H9 (cell line): ENCODE measurements at places on chromosomes 11 and 22. TPM values are rescaled to one million over a fixed set of nuclear protein-coding genes. Genes with fewer than 3 reads are reported as not detected.

DNA sequence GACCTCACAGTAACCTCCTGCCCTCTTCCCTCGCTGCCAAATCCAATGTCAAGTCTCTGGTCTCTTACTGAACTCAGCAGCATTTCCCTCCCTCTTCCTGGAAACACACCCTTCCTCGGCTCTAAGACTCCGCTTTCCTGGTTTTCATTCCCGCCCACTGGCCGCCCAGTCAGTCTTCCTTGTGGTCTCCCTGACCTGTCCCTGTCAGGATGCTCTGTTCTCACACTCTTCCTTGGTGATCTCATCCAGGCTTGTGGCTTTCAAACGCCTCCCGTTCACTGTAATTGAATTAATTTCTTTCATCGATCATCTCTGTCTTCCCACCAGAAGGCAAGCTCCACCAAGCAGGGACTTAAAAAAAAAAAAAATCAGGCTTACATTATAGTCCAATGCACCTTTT is 33.5 kb downstream of the MYO18B start:
- DNase-seq, result peak; percentile 64

DNA sequence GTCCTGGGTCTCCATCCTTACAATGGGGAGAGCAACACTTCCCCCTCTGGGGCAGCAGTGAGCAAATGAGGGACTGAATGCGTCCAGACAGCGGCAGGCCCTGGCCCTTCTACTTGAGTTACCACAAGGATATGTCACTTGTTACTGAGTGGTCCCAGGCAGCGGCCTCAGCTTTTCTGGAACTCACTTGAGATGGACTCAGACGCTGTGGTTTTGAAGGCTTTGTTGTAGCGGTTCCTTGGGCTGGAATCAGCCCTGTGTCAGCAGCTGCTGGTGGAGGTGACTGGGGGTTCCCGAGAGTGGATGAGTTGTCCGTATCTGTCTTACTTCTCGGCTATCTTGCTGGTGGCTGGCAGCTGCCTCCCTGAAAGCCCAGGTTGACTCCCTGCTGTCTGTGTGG is 77.0 kb downstream of the MICAL2 start:
- no peak for DNase-seq

- no peak for DNase-seq
Observed at GRCh38 chr11:33262011-33262645, 4.9 kb downstream of the HIPK3 start.

- no peak for DNase-seq
Observed at GRCh38 chr22:46618667-46619066, 1.5 kb upstream of the GRAMD4 start.

The PAX6 gene
- total RNA-seq, result 0.11 TPM in 1 of 2 replicates, not detected in the other

DNA sequence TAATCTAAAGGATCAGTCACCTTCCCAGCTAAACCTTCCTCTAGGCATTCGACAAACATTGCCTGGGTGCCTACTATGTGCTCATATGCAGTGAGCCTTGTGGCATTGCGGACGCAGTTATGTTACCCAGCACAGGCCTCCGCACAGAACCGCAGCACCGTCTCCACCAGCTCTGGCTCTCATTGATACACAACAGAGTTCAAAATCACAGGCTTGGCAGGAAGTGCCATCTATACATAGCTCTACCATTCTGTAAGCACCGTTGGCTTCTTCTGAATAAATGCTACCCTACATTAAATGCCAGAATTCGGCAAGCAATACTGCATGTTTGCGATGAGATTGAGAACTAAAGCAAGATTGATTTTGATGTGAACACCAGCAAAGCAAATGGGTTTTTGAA is 31.0 kb downstream of the DSCAML1 start:
- DNase-seq, result no peak

DNA sequence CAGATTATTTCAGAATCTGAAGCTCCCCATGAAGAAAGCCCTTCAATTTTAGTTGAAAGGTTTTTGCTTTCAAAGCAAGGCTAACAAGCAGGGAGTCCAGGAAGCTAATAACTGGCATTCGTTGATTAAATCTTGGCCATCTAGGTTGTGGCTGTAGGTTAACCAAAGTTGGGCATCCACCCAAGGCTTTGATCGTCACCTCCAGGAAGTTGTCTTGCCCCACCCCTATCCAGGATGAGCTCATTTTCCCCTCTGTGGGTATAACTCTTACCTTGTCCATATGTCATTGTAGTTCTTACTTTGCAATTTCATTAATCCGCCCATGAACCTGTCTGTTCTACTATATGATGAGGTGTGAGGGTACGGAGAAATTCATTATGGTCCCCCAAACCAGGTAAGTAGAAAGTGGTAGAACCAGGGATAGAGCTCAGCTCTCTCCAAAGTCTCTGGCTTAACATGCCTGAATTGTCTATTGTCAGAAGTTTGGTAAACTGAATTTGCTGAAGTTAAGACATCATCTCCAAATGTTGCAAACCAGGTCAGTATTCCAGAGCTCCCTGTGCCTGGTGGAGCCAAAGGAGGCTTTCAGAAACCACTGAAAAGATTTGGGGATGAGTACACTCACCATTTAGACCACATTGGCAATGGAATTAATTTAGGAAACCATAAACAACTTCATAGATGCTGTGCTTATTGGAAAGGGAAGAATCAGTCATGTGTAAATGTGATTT is 97.1 kb downstream of the CD44 start:
- no peak for DNase-seq

The CRYBB2 gene
- total RNA-seq, result not detected in 2 replicates

The FAM83F gene
- total RNA-seq, result 17.4 and 19.6 TPM in 2 replicates

- peak; percentile 86 for DNase-seq
Observed at GRCh38 chr11:131246663-131247062, 123.8 kb upstream of the NTM start.

DNA sequence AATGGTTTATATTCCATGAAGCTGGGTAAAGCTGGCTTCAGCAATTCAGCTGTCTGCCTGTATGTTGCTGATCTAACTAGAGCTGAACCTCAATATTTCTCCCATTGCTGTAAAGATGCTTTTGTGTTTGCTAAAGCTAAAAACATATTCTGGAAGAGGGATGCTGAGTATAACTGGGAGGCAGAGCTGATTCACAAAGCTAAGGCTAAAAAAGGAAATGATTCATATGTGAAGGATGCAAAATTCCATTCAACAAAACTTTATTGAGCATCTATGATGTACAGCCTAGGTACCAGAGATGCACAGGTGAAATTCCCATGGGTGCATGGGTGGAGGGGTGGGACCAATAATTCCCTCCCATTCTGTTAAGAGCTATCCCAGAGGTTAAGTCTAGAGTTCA is 193.9 kb downstream of the KIF18A start:
- DNase-seq, result no peak

DNA sequence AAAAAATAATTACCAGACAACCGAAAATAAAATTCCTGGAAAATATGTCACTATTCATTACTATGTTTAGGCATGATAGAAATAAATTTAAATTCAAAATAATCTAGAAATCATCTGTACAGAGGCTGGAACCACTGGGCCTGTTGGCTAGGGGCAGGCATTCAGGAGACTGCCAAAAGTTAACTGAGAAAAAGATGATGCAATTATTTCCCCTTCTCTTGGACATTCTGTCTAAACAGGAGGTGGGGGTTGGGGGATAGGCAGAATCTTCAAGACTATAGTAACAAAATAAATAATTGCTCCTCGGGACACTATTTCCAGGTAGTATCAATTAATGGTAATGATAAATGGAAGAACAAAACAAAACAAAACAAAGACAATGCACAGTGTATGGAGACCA is 14.1 kb downstream of the BTBD10 start:
- no peak for DNase-seq

The FOLR1 gene
- total RNA-seq, result 0.92 and 1.2 TPM in 2 replicates

The DEFB108B gene
- total RNA-seq, result not detected in 2 replicates

GRCh38 chr11:71086687-71087258 is 165.6 kb downstream of the SHANK2 start:
- DNase-seq, result peak; percentile 81

DNA sequence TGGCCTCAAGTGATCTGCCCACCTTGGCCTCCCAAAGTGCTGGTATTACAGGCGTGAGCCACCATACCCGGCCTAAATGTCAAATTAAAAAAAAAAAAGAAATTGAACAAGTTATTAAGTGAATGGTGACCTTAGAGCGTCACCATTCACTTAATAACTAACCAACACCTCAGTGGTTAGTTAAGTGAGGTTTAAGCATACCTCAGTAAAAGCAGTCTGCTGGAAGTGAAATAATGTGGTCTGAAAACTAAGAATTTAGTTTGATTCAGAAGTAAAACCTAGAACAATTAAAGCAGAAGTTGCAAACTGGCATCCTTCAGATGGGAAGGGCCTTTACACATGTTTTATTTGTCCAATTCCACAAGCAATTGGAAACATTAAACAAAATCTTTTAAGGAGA is 71.5 kb downstream of the FCHSD2 start:
- DNase-seq, result no peak

GRCh38 chr11:122807731-122808477 is 30.4 kb upstream of the CRTAM start:
- no peak for DNase-seq

DNA sequence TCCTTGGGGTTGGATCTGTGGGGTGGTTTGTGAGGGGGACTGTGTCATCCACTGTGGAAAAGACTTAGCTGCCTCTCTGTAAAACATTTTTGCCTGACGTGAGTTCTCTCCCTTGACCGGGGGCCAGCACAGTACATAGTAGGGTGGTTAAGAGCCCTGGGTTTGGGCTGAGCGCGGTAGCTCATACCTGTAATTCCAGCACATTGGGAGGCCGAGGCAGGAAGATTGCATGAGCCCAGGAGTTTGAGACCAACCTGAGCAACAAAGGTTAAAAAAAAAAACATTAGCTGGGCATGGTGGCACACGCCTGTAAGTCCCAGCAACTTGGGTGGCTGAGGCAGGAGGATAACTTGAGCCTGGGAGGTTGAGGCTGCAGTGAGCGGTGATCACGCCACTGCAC is 74.7 kb upstream of the WNT7B start:
- no peak for DNase-seq

- no peak for DNase-seq
Observed at GRCh38 chr11:72190631-72191071, 1.3 kb upstream of the FOLR1 start.

The OR4P4 gene
- total RNA-seq, result not detected in 2 replicates

DNA sequence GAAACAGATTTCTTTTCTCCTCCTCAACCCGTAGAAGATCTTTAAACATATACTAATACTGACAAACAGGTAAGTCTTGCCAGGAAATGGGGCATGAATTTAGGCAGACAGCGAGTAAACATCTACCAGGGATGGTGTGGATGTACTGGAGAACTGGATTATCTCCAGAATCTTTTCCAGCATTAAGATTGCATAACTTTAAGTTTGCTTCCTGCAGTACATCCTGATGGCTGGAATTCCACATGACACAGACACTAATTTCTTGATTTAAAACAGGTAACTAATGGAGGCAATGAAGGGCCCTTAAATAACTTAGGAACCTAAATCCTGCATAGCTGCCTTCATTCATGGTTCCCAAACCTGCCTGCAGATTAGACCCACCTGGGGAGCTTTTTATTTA is 40.7 kb downstream of the JHY start:
- no peak for DNase-seq

DNA sequence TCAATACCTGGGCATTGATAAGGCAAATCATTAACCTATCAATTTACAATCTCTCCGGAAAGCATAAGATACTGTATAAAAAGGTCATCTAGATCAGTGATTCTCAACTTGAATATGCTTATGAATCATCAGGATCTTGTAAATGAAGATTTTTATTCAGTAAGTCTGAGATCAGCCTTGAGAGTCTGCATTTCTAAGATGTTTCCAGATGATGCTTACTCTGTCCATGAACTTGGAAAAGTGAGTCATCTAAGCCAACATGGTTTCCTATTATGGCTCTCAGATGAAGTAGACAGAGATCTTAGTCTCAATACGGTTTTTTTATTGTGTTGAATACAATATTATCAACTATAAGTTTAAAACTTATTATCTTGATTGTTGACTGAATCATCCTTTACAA is 226.4 kb upstream of the KIRREL3 start:
- no peak for DNase-seq

DNA sequence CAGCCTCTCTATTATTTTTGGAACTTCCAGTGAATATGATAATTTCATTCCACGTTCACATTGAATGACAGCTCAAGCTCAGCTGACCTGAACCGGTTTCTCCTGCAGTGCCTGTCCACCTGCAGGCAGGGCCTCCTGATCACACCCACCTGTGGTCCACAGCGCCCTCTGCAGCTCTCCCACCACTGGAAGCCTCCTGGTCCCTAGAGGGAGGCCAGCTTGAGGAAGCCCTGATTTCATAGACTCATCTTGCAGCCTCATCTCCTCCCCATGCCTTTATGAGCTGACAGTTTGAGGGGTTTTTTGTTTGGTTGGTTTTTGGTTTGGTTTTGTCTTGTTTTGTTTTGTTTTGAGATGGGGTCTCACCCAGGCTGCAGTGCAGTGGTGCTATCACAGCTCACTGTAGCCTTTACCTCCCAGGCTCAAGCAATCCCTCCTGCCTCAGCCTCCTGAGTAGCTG is 29.9 kb upstream of the MALAT1 start:
- peak; percentile 94 for DNase-seq

GRCh38 chr11:118052581-118053206 is 24.2 kb upstream of the TMPRSS4 start:
- no peak for DNase-seq

DNA sequence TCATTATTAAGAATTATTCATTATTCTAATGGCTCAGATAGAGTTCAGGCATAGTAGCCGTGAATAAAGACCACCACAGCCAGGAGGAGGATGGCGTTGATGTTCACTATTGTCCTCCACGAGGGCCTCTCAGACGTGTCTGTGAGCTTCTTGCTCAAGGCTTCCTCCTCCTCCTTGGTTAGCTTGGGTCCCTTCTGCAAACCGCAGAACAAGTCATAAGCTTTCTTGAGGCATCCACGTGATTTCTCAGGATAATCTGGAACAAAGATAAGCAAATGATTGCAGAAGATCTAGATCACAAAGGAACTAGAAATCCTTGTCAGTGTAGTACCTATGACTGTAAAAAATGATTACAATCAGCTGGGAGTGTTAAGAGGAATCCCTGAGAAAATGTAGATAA is 13.6 kb upstream of the RFPL2 start:
- DNase-seq, result no peak

DNA sequence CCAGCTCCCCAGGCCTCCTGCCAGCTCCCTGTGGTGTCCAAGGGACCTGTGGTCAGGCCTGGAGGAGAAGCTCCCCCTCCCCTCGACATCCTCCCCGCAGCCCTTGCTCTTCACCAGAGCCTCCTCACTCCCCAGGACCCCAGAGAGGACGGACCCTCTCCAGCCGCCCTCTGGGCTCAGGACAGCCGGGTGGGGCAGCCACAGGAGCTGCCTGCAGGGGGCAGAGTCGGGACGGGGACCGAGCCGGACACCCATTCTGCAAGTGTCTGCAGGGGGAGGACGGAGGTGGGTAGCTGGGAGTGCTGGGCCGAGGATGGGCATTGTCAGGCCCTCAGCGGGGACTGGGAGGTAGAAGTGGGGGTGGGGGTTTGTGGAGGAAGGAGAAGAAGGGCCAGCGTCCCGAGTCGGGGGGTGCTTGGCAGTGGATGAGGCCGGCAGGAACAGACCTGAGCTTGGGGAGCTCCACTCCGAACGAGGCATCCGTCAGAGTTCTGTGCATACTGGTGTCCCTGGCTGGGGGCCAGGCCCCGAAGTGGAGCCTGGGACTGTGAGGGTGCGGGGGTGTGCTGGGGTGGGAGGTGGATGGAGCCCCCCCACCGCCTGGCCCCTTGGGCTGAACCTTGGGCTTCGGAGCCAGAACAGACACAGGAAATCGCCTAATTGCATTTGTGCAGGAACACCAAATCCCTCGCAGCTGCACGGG is 15.2 kb downstream of the PRR33 start:
- peak; percentile 77 for DNase-seq

The GPHA2 gene
- total RNA-seq, result 1.3 and 2.1 TPM in 2 replicates
